ENCODE measurements at places on chromosomes 6 and 20.

DNA sequence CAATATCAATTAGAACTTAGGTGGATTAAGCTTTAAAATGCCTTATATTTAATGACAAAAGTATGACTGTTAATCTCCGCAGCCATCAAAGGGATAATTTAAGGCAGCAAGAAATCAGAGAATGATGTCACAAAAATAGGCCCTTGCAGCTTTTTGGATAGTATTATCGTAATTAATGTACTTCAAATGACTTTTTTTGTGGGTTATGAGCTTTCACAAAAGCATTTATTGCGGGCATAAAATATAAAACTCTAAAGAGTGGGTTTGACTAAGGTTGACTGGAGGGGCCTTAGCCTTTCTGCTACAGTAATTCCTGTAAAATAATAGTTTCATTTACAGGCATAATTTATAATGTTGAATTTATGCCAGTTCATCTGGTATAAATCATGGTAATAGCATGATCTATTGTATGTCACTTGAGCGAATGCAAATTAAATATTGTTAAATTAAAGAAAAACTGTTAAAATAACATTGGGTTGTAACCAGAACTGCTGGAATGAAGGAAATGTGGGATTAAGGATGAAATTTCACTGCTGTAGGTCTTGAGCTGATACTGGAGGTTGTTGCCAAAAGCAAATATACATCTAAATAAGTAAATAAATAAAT lies 78.5 kb upstream of the ZFP64 start:
- no peak for DNase-seq

GRCh38 chr6:19895866-19896692 lies 58.9 kb downstream of the ID4 start:
- no peak for DNase-seq

- DNase-seq, result no peak
Measured at GRCh38 chr20:62527781-62528180, 52.0 kb upstream of the GATA5 start.

- DNase-seq, result no peak
Measured at GRCh38 chr6:155077784-155078183, 82.7 kb downstream of the TIAM2 start.

DNA sequence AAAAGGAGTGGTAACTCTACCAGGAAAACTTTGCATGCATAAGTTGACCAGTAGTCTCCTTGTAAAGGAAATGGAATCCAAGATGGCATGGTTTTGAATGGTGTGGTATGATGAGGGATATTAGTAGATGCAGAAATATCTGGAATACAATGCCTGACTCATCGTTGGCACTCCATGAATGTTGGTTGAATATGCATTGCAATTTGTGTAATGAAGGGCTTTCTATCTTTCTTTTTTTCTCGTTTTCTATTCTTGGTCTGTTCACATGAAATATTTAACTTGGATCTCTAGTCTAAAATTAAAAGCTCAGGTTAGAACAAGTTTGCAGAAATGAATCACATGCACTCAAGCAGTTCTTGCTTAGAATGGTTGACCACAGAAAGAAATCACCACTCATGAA lies 277.3 kb upstream of the PRND start:
- DNase-seq, result no peak

GRCh38 chr6:86107985-86108384 lies 465.3 kb upstream of the SYNCRIP start:
- no peak for DNase-seq

- DNase-seq, result peak; percentile 69
Measured at GRCh38 chr20:47263465-47264084, 92.9 kb downstream of the ZMYND8 start.

DNA sequence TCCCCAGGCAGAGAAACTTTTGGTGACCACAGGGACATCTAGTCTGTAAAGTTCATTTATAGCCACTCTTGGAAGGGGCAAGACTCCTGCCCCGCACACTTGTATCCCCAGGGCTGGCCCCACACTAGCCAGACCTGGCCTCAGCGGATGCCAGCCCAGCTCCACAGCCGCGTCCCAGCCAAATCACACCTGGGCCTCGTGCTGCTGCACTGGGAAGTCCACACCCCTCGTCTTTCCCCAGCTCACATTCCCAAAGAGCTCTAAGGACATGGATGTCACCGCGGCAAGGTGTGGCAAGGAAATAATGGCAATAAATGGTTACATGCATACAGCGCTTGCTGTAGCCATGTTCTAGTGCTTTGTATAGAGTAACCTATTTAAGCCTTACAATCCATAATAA lies 8.6 kb downstream of the IP6K3 start:
- DNase-seq, result no peak

DNA sequence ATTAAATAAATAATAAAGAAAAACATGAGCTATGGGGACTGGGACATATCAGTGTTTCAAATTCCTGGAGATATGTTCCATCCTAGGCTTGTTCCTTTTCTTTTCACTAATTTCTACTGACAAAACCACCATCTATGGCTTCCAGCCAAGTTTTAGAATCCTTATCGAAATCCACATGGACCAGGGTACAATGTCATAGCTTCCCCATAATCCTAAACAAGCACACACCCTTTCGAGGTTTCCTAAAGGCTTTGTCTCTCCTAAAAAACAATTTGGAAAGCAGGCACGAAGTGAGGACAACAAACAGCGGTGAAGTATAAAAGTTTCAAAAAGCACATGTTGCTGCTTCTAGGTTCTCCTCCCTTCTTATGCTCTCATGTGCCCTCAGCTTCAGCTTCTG lies 13.3 kb upstream of the DST start:
- DNase-seq, result no peak

DNA sequence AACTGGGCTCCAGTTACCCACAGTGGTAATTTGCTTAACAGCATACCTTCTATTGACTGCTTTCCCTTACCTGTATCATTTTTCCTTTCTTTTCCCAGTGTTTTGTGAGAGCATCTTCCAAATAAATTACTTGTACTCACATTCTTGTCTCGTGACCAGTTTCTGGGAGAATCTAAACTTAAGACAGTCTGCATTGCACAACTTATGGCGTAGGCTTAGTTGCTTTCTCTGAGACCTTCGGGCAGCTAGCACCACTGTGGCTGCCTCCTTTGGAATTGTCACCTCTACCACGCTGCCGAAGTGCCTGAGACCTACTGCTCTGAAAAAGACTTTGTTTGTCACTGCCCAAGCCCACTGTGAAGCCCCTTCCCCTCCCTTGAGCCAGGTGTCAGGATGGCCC lies 188.1 kb upstream of the BMP2 start:
- DNase-seq, result no peak

GRCh38 chr6:149701714-149702113 lies 16.2 kb downstream of the LATS1 start:
- DNase-seq, result no peak

DNA sequence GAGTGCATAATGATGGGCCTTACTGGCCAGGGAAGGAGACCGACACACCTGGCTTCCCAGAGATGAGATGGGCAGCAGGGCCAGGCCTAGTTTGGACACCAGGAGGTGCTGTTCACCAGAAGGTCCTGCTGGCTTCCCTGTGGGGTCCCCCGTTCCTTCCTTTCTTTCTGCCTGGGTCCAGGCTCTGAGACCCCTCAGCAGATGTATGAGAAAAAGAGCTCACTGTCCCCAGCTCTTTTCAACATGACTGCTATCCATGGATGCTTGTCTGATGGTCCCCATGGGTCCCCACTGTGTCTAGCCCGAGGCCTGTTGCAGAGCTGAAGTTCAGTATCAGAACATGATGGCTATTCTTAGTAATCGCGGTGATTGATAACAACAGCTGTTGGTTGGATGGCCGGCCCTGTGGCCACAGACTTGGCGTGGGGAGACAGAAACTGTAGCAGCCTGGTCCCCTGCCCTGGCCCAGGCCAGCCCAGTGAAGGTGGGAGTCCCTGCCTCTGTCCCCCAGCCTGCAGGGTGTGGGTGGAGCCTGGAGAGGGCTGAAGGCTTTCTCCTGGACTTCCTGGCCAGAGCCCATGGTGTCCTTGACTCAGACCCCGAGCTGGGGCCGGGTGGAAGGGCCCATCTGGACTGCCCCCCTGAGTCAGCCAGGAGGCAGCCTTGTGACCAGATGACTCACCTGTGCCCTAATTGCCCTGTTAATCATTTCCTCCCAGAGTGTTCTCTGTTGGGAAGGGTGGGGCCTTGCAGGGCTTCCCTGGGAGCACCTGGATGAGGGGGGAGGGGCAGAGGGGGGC lies 9.9 kb upstream of the BAK1 start:
- DNase-seq, result peak; percentile 28

DNA sequence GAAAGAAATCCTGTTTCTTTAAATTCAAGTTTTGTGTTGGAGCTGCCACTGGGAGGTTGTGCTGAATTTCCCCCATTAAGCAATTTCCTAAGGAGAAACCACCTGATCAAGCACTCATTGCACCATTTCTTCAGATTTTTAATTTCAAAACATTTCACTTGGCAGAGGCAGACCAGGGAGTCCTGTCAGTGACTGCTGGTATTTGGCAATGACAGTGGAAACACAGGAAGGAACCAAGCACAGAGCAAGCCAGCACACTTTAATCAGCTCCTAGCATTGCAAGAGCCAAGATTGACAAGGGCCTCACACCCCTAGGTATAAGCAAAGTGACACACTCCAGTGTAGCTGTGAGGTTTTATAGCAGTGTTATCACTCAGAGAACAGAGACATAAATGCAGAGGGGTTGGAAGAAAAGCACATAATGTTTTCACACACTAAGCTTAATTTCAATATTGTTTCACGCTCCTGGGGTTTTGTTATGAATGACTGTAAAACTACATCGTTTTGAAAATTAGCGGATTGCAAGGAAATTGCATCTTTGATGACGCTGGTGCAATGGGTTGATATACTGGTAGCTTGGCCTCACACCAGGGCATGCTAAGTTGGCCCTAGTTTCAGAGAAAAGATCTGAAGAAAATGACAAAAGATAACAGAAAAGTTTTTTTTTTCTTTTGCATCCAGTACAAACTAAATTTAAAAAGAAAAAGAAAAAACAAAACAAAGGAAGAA lies 768.4 kb downstream of the TFAP2A start:
- no peak for DNase-seq

GRCh38 chr6:41546866-41547798 lies 951 bp downstream of the FOXP4 start:
- no peak for DNase-seq

DNA sequence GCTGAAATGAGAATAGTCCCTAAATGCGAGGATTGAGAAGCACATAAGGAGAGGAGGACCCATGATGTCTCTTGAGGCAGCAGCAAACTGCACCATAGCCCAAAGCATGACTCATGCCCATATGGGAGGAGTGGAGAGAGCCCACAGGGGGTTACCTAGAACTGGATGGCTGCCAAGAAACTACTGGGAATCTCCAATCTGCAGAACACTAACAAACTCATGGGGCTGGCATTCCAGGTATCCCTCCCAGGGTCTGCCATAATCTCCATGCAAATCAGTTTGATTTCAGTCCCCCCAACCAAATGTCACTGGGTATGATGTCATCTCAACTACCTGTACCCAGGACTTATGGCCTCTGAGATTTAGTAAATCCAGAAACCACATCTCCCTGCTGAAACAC lies 410.5 kb downstream of the PTPRT start:
- DNase-seq, result no peak

GRCh38 chr20:5822569-5822968 lies 72.4 kb downstream of the SHLD1 start:
- DNase-seq, result no peak

- no peak for DNase-seq
Measured at GRCh38 chr20:44039741-44040140, 125.1 kb downstream of the TOX2 start.

GRCh38 chr20:62606551-62607201 lies 35.6 kb upstream of the SLCO4A1 start:
- DNase-seq, result peak; percentile 89

DNA sequence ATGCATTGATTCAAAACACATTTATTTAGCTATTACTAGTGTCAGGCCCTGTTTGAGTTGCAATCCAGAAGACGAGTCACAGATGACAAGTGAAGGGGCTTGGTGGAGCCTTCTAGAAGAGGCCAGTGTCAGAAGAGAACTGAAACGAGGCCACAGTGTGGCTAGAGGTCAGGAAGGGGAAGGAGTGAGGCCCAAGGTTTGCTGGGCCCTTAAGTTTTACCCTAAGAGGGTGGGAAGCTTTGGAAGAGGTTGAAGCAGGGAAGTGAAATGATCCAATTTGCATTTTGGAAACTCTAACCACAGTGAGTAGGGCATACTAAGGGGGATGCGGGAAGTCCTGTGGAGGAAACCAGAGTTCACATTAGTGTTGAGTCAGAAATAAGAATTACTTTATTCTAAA lies 25.0 kb downstream of the TTK start:
- no peak for DNase-seq

DNA sequence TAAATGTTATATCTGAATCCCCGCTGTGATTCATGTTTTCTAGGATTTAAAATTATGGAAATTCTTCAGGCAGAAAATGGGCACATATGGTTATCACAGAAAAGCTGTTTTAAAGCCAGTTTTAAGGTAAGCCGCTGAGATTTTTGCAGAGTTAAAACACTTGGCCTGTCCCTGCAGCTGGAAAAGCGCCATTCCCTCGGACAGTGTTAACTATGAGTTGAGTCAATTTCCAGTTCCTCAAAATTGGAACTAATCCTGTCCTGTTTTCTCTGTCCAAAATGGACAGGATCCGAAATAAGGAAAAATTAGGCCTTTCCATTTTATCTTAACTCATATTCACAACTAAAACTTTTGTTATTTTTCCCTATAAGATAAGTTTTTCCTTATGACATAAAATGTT lies 225.2 kb downstream of the SAMD5 start:
- DNase-seq, result no peak

DNA sequence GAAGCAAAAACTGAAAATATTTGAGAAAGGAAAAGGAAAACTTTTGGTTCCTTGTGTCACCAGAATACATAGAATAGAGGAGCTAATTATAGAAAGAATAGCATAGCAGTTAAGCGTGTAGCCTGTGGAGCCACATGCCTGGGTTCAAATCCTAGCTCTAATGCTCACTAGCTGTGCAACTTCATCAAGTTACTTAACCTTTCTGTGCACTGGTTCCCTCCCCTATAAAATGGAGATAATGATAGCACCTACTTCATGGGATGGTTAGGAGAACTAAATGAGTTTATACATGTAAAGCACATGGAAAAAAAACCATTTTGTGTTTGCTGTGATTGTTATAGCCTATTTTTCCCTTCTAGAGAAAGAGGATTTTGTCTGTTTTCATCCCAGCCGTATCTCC lies 24.5 kb upstream of the RNGTT start:
- no peak for DNase-seq

GRCh38 chr6:15588971-15589634 lies 73.7 kb downstream of the DTNBP1 start:
- no peak for DNase-seq

DNA sequence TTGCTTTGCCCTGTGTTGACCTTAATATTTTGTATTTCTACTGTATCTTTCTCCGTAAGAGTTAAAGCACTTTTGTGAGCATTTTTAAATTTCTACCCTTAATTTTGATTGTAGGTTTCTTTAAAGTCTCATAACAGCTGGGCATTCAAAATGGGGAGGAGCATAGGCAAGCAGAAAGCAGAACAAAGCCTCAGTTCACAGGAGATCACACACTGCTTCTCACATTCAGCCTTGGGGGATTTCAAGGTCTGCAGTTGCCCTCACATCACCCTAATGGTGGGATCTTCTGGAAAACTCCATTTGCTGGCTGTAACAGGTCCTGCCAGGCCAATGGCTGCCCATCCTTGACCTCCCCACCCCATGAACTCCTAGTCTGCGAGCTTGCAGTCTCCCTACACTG lies 292.9 kb downstream of the PHACTR1 start:
- DNase-seq, result no peak
